ENCODE measurements at places on chromosomes 7 and 10. TPM values are rescaled to one million over a fixed set of nuclear protein-coding genes. Genes with fewer than 3 reads are reported as not detected.

The TBXAS1 gene
- total RNA-seq, result 17.9 TPM

DNA sequence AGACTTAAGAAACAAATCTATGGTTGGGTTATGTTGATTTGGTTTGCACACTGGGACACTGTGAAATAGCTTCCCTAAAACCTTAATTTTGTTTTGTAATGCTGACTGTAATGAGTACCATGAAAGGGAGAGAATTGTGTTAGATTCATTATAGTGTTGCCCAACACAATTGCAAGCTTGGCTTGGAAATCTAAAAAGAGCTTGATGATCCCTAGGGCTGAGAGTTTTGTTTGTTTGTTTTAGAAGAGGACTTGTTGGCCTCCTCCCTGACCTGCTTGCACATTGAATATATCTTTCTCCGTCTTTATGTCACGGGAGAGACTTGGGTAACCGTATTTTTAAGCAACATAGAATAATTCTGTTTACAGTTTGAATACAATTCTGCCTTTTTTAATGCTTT, 410.1 kb downstream of the ARL4A start:
- H3K27ac ChIP-seq, result no peak overlapping the region
- H3K36me3 ChIP-seq, result no peaks in the 10 kb centered on the region
- no peaks in the 10 kb centered on the region for H3K4me1 ChIP-seq
- DNase-seq, result no peak

The SSBP1 gene
- 112 TPM for total RNA-seq

The PNLIP gene
- not detected for total RNA-seq

The PIK3AP1 gene
- 26.9 TPM for total RNA-seq

DNA sequence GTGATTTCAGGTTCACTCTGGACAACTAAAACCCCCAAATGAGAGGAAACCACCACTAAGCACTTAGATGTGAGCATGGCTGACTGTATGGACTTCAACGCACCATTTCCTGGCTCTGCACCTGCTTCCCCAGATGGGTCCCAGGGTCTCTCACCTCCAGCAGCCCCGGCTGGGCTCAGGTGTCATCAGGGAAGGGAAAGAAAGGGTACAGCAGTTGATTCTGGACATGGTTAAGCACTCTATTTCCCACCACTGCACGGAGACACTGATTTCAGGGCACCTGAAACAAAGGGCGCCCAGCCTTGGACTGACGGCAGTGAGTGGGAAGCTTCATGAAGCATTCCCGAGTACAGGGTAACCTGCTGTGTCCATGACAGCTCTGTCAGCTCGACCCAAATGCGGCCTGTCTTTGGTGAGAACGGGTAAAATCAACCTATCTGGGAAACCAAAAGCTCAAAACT, 19.0 kb downstream of the FAM53B start:
- no peaks in the 10 kb centered on the region for H3K27me3 ChIP-seq
- no peak overlapping the region for H3K27ac ChIP-seq
- H3K4me3 ChIP-seq, result no peak overlapping the region
- H3K36me3 ChIP-seq, result no peaks in the 10 kb centered on the region
- no peak for DNase-seq

DNA sequence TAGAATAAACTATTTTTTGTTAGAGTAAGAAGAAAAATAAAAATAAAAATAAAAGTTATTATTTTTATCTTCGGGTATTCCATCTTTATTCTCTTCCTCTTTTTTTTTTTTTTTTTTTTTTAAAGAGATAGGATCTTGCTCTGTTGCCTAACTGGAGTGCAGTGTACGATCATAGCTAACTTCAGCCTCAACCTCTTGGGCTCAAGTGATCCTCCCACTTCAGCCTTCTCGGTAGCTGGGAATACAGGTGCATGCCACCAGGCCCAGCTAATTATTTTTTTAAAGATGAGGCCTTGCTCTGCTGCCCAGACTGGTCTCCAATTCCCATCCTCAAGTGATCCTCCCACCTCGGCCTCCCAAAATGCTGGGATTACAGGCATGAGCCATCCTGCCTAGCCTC, 15.4 kb downstream of the STAM start:
- no peak overlapping the region for H3K4me3 ChIP-seq
- H3K36me3 ChIP-seq, result no peaks in the 10 kb centered on the region
- H3K4me1 ChIP-seq, result no peaks in the 10 kb centered on the region
- H3K27ac ChIP-seq, result no peak overlapping the region
- H3K27me3 ChIP-seq, result no peaks in the 10 kb centered on the region

DNA sequence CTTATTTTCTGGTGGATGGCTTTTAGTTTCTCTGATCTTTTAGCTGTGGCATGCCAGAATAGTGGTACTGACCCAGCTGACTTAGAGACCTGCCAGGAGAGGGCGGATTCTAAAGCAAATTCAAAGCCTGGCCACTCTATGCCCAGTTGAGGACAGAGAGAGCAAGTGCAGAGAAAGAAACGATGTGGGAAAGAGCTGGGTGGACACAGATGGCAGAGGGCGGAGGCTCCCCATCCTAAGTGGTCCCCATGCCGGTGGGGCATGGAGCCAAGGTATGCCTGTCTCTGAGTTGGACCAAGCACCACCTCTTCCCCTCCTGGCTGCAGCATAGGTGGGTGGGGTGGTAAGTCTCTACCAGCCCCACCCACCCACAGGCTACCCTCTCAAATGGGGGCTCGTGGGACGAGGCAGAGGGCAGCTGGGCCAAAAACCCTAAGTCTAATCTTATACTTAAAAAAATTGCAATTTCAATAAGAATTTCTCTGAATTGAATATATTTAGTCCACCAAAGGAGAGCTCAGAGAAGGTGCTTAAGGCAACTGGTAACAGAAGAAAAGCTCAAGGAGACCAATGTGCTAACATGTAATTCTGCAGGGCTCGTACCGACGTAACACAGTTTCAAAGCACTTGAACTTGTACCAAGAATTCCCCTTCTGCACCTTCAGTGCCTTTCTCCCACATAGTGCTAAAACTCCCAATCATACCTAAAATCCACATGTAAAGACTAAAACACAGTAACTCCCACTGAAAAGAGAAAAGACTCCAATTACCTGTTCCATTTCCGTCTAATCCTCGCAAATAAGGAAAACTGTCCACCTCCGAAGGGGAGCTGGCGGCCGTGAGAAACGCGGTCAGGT, 85.7 kb upstream of the NMT2 start:
- H3K4me3 ChIP-seq, result peak overlapping the region; percentile 43
- no peak for DNase-seq
- no peak overlapping the region for H3K27ac ChIP-seq
- no peaks in the 10 kb centered on the region for H3K4me1 ChIP-seq
- no peaks in the 10 kb centered on the region for H3K27me3 ChIP-seq

GRCh38 chr10:16761300-16761699, 55.9 kb downstream of the RSU1 start:
- H3K36me3 ChIP-seq, result no peaks in the 10 kb centered on the region
- no peak overlapping the region for H3K27ac ChIP-seq
- H3K4me1 ChIP-seq, result no peaks in the 10 kb centered on the region
- DNase-seq, result no peak
- no peak overlapping the region for H3K4me3 ChIP-seq

The GPR22 gene
- not detected for total RNA-seq

Data from breast epithelium (tissue), 4 donors.